Activated CD8-positive, alpha-beta memory T cell treated with anti-CD3 and anti-CD28 coated beads, Interleukin-2, amount 10 ng/mL, durations not matched to agents 7 days and 5 days (primary cell): ENCODE measurements at places on chromosomes 6 and 20. TPM values are rescaled to one million over a fixed set of nuclear protein-coding genes. Genes with fewer than 3 reads are reported as not detected.

GRCh38 chr6:169362501-169363121, 109.0 kb upstream of the THBS2 start:
- no peak for DNase-seq

Gene GABRR1
- total RNA-seq: not detected

GRCh38 chr6:38933426-38933825, 115.2 kb upstream of the GLP1R start:
- no peak for DNase-seq

GRCh38 chr20:58179083-58179431, 49.4 kb downstream of the ANKRD60 start:
- no peak for DNase-seq

DNA sequence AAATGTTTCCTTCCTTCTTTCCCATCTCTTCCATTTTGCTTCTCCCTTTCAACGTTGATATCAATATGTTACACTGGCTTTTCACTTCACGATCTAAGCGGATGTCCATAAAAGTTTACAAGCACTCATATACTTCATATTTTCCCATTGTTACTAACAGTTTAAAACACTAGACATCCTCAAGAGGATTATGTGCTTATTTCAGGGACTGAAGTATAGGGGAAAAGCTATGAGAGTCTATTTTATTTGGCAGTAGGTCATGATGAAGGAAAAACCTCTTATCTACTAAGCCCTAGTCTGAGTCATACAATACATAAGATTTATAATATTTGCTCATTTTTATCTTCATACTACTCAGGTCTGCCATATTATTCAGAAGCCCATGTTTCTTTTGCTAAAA, 20.6 kb upstream of the EPB41L2 start:
- DNase-seq: no peak

Gene VIP
- not detected for total RNA-seq

Gene GNMT
- 0.26 TPM for total RNA-seq

DNA sequence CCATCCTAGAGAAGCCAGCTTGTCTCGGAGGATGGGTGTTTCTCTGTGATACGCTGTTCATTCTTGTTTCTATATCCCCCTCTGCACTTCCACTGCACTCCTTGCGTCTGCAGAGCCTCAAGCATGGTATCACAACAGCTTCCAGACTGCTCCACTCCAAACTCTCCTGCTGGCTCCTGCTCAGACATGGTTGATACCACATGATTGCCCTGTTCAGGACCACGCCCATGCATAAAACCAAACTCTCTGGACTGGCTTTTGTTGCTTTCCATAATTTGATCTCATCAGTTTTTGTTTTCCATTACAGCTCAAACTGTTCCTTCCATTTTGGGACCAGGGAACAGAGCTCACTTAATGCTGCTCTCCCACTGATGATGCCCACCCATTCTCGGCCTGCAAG, 30.0 kb upstream of the SMIM29 start:
- no peak for DNase-seq

- DNase-seq: no peak
Observed at GRCh38 chr6:129104131-129104530, 221.2 kb downstream of the LAMA2 start.

DNA sequence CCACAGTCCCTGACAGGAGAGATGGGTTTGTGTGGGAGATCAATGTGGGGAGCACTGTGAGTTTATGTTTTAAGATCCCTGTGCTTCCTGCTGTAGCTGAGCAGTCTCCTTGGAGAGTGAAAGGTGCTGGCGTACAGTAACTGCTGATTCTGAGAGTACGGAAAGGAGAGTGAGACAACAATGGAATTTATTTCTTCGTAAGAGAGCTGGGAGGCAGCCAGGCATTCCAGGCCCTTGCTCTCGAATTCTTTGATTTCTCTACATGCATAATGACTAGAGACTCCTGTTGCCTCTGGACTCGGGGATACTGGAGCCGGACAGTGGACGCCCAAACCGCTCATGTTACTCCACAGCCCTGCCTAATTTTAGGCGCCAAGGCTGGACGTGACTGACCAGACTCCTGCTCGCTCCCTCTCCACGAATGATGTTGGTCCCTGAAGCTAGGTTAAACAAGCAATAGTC, 131.0 kb upstream of the PHACTR1 start:
- DNase-seq: no peak

DNA sequence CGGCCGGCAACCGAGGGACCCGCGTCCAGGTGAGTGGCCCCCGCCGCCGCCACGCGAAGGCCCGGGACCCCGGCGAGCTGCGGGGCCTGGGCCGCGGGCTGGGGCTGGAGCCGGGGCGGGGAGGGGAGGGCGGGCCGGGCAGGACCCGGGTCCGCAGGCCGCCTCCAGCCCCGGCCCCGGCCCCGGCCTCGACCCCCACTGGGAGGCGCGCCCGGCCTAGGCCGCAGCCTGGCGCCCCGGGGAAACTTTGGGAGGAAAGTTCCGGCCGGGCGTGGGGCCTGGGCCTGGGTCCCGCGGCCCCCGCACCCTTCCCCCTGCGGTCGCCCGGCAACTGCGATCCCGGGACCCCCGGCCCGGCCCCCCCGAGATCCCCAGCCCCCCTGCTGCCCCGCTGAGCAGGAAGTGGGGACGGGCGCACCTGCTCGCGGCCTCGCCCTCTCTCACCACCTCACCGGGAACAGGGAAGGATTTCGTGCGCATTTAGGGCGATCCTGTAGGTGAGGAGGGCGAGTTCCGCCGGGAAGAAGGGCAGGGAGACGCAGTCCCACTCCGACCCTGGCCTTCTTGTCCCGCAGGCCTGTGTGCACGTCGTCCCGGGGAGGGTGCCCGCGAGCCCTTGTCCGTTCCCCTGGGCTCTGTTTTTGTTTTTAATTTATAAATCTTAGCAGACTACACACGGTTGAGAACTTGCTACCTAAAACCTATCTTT, 402 bp downstream of the OSBPL2 start:
- no peak for DNase-seq

Gene EPPIN
- total RNA-seq: not detected

Gene ARHGAP40
- total RNA-seq: not detected

Gene TGM2
- 0.35 TPM for total RNA-seq

DNA sequence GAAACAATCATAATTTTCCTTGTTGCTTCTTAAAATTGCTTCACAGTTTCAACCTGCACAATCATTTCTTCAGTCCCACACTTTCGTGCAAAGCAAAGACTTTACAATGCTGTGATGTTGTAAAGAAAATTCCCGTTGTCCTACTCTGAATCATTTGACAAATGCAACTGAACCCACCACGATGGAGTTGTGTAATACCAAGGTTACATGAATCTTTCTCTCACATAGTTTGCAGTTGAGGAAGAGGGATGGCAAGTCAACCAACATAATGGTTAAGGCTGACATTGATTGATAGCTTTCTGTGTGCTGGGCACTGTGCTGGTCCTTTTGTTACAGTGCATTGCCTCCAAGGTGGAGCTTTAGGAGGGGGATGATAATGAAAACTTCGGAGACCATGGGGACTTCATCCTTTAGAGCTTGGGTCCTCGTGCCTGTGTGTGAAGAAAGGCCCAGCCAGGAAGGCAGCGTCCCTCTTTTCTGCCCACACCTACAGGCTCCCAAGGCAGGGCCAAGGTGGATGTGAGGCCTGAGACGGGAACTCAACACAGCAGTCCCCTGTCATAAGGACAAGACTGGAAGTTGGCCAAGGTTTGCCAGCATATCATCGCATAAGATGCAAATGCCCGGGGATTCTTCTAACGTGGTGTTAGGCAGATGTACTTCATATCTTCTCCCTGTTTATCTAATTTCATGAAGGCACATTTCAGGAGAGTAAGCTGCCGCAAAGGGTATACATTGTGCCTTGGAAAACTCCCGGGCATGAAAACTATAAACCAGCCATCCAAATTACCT, 96.9 kb downstream of the LY86 start:
- DNase-seq: peak; percentile 38

Gene STX16
- total RNA-seq: 165 TPM

GRCh38 chr6:116012471-116012949, 48.2 kb downstream of the FRK start:
- DNase-seq: no peak

Gene EDEM2
- 25.6 TPM for total RNA-seq

DNA sequence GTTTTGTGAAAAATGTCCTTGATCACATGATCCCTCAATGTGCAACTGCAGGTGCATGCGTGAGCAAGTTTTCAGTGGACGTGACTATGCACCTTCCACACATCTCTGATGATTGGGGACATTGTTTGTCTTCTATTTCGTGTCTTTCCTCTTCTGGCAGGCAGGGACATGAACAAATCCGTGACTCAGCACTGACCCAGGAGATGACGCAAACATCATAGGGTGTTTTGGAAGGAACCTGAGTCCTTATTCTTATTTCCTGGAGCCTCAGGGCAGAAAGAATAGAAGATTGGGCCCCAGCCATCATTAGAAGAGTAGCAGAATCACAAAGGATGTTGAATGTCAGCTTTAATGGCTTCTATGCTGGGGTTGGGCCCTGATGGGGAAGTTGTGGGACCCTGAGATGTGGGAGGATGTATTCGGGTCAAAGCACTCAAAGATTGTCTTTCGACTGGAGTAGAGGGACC, 11.9 kb upstream of the SIRPD start:
- DNase-seq: no peak

DNA sequence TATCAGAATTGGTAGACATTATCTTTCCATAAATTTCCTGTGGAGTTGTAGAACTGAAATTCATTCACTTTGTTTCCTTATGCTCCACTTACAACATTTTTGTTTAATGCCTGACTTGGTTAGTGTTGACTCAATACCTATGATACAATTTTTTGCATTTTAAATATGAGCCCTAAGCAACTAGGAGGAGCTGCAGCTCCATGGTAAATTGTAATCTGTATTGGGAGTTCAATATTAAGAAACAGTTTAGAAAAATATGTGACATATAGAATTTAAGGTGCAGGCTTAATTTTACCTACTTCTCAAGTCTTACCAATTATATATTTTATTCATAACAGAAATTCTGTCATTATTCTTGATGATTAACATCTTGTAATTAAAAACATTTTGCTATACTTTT, 868.3 kb downstream of the EYS start:
- DNase-seq: no peak

Gene FAM184A
- total RNA-seq: 6.0 TPM

- no peak for DNase-seq
Observed at GRCh38 chr6:143697076-143697800, 19.5 kb downstream of the PHACTR2 start.

DNA sequence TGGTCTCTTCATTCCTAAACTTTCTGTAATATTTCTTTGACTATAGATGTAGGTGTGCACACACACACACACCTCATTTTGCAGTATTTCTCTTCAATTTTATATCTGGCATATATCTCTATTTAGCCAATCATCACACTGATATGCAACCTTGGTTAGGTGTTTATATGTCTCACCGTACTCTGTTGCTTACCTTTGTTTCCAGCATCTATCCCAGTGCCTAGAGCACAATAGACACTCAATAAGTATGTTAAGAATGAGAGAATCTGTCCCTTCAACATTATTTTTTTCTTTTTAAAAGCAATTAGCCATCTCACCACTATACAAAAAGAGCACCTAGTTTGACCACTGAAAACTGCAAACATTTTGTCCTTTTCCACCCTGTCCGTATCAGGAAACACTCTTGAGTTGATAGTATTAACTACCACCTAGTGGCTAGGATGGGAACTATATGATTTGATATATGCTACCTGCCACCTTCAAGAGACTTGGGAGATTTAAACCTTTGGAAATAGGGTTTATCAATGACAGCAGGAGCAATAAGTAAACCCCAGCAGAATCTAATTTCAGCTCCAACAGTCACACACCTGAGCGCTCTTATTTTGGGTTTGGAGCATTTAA, 48.7 kb upstream of the RSPO3 start:
- DNase-seq: no peak

- DNase-seq: no peak
Observed at GRCh38 chr6:160005861-160006540, 37.1 kb downstream of the IGF2R start.

DNA sequence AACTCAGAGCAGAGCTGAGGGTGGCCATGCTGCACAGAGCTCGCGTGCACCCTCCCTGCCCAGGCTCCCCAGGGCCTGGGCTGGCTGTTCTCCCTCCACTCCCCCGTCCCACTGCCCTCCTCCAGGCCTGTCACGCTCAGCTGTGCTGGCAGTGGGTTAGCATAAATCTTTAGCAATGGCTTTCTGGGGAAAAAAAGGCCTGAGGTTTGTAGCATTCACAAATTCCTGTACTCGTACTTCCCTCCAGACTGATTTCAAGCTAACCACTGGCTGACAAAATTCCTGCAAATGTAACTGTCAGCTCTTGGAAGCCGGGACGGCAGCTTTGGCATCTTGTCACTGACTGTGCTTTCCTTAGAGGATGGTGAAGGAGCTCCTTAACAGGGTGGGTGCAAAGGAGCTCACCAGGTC, 22.3 kb upstream of the SMOC2 start:
- no peak for DNase-seq

Gene EYA2
- total RNA-seq: not detected

DNA sequence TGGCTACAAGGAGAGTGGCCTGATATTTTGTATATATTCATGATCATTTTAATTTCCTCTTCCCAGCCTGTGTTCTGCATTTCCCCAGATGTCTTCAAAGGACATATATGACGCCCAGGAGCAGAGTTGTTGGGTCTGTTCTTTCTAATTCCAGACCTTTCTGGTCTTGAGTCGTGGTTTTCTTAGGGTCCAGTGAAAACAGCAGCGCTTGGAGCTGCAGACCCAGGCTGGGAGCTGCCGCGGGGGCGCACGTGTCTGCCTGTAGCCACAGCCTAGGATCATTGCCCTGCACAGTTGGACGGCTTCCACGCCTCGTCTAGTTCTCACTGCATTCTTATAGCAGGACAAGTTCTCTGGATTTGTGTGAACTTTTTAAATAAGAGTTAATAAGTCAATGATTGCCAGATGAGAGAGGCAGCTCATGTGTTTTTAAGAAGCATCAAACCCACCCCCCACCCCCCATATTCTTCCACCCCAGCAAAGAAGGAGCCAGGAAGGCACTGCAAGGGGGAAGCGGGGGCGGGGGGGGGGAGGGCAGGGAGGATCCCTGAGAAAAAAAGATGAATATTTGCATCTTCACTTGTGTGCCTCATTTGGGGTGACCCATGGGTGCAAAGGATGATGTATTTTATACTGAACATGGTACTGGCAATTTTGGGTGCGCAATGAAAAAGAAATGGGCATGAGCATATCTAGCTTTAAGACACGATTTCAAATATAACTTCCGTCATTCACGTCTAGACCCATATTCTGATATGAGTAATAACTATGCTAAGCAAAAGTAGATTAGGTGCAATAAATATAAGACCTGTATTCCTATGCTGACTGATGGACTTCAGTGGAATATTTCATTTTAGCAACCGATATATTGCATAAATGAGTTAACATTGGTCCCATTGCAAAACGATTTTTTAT, 160.0 kb downstream of the TBXT start:
- no peak for DNase-seq

DNA sequence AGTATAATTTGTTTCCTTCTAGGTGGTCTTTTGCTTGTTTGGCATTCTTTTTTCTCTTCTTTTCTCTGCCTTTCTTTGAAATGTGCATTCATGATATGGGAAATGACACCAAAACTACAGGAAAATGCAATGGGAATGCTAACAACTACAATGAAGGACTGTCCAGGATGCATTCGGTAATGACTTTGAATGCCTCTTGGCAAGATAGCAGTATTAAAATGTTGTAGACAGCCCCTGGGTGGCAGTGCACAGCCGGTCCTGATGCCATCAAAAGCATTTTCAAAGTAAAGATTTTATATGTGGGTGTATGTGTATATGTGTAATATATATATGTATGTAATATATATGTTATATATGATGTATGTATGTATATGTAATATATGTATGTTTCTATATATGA, 218.8 kb upstream of the MMS22L start:
- DNase-seq: no peak
